ENCODE measurements at places on chromosomes 5 and 9.

DNA sequence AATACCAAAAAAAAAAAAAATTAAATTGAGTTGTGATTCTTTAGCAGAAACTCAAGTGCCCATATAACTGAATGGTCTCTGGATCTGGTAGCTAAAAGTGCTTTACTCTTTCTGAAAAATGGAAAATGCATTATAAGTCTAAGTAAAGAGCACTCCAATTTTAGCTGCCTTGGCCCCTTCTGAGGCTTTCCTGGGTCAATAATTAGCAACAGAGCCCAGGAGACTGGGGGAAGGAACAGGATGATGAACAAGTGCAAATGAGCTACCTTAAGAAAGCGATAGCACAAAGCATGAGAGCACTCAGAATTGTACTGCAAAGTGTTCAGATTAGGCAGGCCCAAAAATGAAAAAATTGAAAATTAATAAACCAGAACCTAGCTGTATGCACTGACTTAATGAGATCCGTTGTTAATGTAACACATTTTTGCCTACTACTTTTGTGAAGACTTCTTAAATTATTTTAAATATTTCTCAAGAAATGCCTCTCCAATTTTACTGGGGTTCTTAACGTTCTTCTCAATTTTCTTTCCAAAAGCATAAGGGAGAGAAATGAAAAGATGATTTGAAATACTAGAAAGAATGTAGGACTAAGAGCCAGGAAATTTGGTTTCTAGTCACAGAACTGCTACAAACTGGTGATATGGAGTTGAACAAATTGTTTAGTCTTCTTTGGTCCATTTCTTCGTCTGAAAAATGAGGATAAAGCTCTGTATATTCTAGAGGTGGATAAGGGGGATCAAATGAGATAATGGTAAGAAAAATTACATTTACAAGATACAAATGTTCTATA is 566.1 kb downstream of the PDE4D start:
- no peak for DNase-seq

- no peak for DNase-seq
Measured at GRCh38 chr5:132023258-132024116, 12.0 kb upstream of the ACSL6 start.

GRCh38 chr5:157555037-157555640 is 20.4 kb downstream of the ADAM19 start:
- no peak for DNase-seq

GRCh38 chr5:134844252-134844651 is 1.5 kb upstream of the C5orf24 start:
- no peak for DNase-seq

DNA sequence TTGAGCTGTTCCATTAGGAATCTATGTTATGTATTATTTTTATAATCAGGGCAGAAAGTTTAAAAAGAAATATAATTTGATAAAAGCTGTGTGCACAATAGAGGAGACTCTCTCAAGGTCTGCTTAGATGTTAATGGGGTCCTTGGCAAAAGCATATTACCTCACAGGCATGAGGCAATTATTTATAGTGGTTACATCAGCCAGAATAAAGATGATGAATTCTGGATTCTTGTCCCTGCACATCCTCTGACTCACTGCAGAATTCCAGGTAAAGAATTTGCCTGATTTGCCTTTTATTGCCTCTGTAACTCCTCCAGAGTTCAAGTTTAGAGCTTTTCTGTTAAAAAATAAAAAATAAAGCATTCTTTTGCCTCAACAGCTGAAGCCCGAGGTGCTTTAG is 253.6 kb downstream of the MAST4 start:
- no peak for DNase-seq

DNA sequence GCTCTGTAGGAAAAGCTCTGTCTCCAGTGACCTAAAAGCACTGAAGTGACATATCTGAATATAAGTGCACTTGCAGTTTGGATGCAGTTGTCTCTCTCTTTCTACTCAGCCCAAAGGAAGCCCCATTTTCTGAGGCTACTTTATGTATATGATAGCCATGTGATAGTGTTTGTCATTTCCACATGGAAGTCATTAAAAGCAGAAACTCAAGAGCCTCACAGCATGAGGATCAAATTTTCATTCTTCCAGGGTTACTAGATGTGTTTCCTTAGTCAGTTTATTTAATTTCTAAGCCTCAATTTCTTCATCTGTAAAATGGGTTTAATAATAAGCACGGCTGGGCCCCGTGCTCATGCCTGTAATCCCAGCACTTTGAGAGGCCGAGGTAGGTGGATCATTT is 36.7 kb downstream of the RNF44 start:
- no peak for DNase-seq

DNA sequence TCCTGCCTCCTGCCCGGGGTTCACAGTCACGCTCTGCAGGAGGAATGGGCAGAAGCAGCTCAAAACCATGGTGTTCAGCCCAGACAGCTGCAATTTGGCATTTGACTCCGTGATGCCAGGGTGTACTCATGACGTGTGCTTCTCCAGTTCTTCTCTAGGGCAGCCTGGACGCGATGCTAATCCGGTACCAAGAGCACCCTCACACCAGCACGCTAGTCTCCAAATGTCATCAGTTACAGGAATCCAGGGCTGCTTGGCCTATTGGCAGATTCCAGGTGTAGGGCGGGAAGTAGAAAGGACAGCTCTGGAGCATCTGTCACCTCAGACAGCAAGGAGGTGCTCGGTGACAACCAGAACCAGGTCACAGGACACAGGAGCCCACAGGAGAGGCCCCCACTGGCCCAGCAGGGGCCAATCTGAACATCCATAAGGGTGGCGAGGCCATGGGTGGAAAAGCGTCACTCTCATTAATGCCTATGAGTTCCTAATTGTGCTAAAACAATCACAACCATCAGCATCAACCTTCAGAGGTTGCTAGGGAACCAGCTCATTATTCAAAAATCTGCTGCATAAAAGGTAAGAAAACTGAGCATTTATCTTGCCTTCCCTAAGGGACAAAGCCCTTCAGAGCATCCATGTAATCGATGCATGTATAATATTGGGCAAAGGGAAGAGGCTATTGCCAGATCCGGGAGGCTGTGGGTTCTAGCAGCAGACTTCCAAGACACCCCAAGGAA is 241.9 kb upstream of the IRX4 start:
- DNase-seq, result no peak

- DNase-seq, result peak; percentile 86
Measured at GRCh38 chr5:180832638-180833068, 28.4 kb downstream of the ZFP62 start.

GRCh38 chr5:75364571-75365280 is 27.7 kb downstream of the HMGCR start:
- DNase-seq, result no peak

GRCh38 chr5:2191972-2192371 is 309.2 kb upstream of the IRX4 start:
- DNase-seq, result no peak

- DNase-seq, result peak; percentile 19
Measured at GRCh38 chr5:82349652-82350051, 71.5 kb upstream of the RPS23 start.

- DNase-seq, result no peak
Measured at GRCh38 chr5:68126886-68127285, 88.7 kb upstream of the PIK3R1 start.

DNA sequence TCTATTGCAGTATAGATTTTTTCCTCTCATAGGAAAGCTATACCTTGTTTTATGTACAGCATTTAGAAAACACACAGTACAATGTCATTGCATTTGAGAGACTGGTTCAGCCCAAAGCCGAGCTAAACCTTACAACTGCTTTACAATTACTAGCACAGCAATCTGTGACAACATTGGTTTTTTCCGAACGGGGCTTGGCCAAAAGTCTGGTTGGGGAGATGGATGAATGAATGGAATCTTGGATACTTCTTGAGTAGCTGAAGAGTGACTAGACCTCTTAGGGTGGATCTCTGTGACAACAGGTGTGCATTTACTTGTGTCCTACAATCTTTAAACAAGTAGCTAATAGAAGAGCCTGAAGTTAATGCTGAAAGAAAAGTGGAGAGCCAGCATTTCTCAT is 1.2 kb downstream of the SGCD start:
- DNase-seq, result no peak

DNA sequence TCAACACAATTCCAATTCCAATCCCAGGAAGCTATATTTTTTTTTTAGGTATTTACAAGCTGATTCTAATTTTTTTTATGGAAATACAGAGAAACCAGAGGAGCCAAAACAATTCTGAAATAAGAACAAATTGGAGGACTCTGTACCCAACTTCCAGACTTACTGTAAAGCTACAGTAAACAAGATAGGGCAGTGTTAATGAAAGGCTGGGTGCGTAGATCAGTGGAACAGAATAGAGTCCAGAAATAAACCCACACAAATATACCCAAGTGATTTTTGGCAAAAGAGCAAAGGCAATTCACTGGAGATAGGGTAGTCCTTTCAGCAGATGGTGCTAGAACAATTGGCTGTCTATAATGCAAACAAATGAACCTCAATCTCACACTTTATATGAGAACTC is 50.6 kb downstream of the WHRN start:
- no peak for DNase-seq
